CD4-positive, alpha-beta T cell treated with Interleukin-15 for 4 hours (primary cell): ENCODE measurements at places on chromosomes 1 and 21.

- DNase-seq = no peak
Measured at GRCh38 chr1:36737038-36737555, 254.4 kb upstream of the CSF3R start.

DNA sequence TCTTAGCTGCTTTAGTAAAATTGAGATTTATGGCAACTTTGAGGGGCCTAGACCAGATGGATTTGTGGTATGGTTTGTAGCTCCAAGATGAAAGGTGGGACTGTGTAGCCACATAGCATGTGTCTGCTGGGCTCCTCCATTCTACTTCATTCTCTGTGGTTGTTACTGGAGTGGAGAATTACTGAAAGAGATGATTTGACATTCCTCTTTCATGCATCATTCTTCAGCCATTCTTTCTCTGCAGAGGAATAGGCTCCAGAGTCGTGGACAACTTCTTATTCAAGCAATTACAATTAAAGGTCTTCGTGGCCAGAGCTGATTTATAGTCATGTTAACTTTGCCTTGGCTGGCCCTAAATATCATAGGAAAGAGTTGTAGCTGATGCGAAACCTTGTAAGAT is 328.9 kb downstream of the PAPPA2 start:
- no peak for DNase-seq

DNA sequence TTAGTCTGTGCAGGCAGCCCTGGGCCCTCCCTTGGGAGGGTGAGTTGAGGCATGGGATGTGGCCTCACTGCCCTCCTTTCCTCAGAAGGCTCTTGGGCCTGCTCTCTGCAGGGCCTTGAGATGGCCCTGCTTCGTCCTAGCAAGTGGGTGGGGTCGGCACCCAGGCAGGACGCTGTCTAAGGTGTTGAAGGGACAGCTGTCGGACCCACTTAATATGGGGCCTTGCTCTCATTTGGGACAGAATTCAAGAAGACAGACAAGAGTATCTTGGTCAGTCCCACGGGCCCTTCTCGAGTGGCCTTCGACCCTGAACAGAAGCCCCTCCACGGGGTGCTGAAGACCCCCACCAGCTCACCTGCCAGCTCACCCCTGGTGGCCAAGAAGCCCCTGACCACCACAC is 26.0 kb upstream of the PDXK start:
- no peak for DNase-seq

GRCh38 chr1:17250601-17251000 is 1.7 kb downstream of the PADI3 start:
- no peak for DNase-seq

- no peak for DNase-seq
Measured at GRCh38 chr1:60055336-60055735, 18.2 kb downstream of the C1orf87 start.

DNA sequence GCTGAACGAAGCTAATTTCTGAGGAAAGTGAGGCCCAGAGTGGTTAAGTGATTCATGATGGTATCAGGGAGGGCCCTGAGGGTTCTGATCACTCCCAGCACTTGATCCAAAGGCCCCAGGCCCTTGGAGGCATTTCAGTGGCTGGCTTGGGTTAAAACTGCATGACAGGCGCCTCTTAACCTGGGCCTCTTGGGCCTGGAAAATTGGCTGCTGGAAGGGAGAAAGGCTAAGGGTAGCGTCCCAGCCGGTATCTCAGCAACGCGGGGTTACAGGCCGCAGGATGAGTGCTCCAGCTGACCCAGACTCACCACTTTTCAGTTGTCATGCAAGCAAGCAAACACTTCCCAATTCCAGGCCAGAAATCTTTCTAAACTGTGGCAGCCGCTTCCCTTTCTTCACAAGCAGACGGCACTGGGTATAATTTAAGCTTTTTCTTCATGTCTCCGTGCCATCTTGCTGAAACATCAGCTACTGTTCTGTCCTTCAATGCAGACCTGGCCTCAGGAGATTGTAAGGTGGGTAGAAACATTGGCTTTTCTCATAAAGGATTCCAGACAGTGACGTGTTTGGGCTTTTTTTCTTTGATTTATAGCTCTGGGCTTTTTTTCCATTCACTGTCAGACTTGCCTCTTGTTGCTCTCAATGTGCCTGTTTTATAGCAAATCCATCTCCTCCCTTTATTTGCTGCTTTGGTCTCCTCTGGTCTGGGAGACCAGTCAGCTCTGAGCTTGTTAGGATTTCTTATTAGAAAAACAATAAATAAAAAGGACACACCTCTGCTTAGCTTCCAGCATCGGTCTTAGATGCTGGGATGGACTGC is 229.1 kb downstream of the KCNJ6 start:
- no peak for DNase-seq
